ENCODE measurements at places on chromosomes 12 and 14.

- DNase-seq = no peak
Measured at GRCh38 chr14:31792726-31793125, 231.5 kb downstream of the NUBPL start.

GRCh38 chr14:70616646-70617045, 16.2 kb upstream of the MED6 start:
- DNase-seq = no peak

DNA sequence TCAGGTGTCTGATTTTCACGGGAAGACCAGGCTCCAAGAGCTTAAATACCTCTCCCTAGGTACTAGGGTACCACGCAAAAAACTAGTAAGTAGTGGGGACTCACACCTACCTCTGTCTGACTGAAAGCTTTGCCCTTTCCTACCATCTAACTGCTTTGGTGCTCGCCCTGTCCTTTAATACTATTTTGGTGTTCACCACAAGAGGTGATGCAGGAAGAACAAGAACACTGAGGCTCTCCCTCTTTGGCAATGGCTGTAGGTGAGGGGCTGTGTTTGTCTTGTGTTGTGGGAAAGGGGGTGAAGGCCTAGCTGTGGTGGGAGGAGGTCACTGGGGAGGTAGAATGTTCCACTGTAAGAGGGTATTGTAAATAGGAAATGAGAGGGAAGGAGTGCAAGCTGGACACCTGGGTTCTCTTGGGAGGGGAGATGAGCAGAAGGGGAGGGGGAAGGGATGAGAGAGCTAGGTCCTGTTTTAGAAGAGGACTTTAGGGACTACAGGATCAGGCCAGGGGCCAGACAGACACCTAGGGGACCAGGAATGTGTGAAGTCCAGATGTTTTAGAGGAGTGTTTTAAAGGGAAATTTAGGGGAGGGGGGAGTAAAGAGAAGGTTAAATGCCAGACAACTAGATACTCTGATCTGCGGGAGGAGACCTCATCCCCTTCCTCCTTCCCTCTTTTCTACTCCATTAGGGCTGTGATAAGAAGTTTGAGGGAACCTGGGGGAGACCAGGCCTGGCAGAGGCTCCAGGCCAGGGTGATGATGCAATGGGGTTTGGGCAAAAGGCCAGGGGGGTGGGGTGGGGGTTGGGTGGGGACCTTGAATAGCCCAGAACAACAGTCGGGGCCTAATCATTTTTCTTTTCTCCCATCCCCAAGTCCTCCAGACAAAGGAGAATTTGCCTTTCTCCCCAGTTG, 2.1 kb downstream of the ITGA5 start:
- DNase-seq = no peak

DNA sequence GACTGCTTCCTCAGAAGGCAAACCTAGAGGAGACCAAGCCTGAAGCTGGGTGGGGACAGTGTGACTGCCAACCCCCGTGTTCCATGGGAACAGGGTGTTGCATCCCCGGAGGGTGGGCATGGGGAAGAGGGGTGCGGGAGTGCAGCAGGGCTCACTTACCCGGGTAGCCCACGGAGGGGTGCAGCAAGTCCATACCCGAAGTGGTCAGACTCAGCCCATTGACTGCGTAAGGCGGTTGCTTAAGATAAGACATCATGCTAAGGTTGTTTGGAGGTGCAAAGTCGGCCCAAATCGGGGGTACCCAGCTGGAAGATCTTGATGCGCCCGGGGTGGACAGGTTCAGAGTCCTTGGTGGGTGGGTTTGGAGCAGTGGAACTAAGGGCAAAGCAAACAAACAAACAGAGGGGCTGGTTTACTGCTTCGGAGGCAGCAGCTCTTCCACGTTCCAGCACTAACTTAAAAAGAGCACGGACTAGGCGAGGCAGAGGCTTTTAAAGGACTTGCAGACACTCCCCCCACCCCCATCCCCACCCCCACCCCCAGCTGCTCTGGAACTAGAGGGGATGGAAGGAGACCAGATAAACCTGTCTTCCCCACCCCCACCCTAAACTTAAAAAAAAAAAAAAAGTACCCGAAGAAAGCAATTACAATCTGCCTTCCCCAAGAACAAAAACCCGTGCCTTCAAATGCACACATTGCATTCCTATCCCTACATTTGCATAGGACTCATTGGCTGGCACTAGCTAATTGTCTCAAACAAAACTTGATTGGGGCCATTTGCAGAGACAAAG, 4.9 kb downstream of the OTX2 start:
- no peak for DNase-seq

- no peak for DNase-seq
Measured at GRCh38 chr14:51544471-51544870, 107.2 kb upstream of the FRMD6 start.
